ENCODE measurements at places on chromosomes 2 and 18.

GRCh38 chr2:104850361-104851290, 3.3 kb upstream of the POU3F3 start:
- no peak for DNase-seq

GRCh38 chr2:11505652-11506610, 27.9 kb upstream of the GREB1 start:
- DNase-seq, result no peak

- no peak for DNase-seq
These were observed 87.7 kb downstream of the RTP5 start for GRCh38 chr2:241957276-241957675.

DNA sequence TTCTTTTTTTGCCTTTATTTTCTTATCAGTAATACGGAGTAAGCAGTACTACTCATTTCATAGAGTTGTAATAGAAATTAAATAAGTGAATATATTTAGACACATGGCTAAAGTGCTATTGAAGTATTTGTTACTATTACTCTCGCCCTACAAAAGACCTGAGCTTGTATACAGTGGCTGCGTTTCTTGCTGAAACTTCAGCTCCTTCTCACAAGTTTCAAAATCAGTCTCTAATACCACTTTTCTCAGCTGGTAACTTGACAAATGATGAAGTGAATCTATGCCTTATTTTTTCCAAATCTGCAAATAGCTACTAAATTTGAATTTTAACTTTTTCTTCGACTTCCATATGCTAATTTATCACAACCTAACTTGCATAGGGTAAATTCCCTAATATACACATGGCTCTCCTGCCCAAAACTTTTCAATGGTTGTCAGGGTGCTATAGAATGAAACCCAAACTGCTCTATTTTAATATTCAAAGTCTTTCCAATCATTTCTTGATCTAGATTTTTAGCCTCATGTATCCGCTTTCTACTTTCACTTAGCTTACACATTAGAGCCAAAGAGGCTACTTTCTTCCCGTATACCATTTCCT, 347.8 kb upstream of the GULP1 start:
- DNase-seq, result no peak

- no peak for DNase-seq
These were observed 140.3 kb downstream of the RPIA start for GRCh38 chr2:88831792-88832248.

DNA sequence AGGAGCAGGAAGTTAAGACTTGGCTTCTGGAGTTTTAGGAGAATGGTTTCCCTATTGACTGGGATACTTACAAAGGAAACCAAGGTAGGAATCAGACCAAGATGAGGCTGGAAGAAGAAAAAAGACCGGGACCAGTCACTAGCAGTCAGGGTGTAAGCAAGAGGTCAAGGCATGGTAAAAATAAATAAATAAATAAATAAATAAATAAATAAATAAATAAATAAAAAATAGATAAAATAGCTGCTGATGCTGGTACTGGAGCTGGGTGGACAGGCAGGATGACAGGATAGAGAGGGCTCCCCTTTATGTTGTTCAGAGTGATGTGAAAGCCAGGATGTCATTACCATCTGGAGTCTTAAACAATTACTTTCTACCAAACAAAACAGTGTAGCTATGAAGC, 89.9 kb downstream of the MYO5B start:
- DNase-seq, result no peak
